ENCODE measurements at places on chromosomes 13 and 19.
A peak's percentile ranks its signal among the peaks of the same experiment; 100 is the strongest.

GRCh38 chr13:97369261-97369893 lies 64.6 kb upstream of the RAP2A start:
- no peak for DNase-seq

DNA sequence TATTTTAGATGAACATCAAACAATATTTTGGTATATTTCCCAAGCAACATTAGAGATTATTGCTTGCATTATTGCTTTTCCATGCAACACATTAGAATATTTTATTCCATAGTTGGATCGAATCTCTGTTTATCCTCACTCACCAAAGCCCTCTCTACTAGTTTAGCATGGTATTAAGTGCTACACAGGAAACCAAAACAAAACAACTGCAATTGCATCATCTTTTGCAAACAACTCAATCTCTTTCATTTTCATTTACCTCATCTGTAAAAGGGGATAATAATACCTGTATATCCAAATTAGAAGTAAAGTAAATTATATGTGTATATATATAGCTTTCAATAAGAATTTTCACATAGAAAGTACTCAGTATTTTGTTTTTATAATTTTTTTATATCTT lies 147.8 kb upstream of the PCDH9 start:
- no peak for DNase-seq

DNA sequence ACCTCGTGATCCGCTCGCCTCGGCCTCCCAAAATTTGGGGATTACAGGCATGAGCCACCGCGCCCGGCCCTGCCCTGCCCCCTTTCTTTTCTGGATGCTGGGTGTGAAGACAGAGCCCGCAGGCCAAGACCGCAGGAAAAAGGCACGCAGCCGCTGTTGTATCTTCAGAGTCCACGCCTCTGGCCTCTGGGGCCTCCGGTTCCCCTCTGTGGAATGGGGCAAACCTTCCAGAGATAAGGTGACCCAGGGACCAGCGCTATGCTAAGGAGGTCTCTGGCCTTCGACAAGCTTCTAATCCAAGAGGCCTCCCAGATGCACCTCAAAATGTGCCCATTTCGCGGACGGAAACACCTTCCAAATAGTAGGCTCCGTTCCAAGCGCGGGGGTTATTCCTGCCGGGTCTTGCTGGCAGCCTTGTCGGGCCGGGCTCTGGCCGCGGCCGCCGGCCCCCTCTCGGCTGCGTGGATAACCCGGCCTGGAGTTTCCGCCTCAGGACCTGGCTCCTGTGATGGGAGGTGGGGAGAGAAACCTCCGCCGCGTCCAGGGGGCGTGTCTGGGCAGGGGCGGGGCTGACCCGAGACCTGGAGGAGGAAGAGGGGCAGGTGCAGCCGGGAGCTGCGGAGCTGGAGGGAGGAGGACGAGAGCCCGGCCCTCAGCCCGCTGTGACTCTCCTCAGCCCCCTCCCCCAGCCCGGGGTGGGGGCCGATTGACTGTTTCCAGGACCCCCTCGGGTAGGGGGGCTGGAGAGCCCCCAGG lies 13.1 kb downstream of the TJP3 start:
- peak; percentile 85 for DNase-seq

GRCh38 chr19:18804643-18805042 lies 13.5 kb upstream of the COMP start:
- no peak for DNase-seq

DNA sequence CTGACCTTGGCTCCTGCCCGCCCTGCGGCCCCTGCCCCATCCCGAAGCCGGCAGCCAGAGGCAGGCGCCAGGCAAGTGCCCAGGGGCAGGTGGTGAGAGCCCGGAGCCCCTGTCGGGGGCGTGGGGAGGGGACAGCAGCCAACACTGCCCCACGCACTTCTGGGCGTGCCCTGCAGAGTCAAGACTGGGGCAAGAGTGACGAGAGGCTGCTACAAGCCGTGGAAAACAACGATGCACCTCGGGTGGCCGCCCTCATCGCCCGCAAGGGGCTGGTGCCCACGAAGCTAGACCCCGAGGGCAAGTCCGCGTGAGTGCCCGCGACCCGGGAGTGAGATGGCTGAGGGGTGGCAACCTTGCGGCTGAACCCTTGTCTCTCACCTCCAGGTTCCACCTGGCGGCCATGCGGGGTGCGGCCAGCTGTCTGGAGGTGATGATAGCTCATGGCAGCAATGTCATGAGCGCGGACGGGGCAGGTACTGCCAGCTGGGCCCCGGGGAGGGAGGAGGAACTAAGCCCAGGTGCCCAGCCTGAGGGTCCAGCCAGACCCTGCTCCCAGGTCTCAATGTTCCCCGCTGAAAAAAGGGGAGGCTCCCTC lies 17.3 kb downstream of the ANKRD24 start:
- no peak for DNase-seq

GRCh38 chr13:29573190-29573589 lies 22.3 kb downstream of the SLC7A1 start:
- DNase-seq, result no peak

DNA sequence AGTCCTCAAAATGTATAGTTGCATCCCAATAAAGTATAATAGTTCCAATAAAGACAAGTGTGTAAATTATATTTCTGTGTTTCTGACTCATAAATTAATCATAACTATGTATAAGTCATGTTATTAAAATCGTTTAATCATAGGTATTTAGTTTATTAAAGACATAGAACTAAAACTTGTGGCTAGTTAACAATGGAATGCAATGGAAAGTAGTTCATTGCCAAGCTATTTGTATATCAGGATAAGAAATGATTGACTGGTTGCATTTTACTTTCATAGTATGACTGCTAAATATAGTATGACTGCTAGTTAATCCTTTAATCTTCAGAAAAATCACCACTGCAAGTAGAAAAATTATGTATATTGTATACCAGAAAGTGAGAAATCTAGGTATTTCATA lies 16.9 kb downstream of the COG3 start:
- no peak for DNase-seq

GRCh38 chr13:32471187-32471922 lies 43.4 kb upstream of the N4BP2L1 start:
- peak; percentile 37 for DNase-seq

DNA sequence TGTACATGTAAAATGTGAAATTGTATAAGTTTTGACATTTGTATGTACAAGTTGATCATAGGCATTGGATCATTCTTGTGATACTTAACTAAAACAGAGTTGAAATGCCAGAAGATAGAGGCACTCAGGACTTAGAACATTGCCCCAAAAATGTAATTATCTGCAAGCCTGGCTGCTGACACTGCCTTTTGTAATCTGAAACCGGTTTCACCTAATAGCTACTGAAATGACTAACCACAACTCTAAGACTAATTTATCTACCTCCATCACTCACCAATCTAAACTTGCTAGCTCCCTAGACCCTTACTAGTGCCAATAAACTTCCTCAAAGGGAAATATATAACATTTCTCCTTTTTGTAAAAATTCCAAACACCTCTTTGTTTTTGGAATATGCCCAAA lies 2596.2 kb downstream of the PCDH9 start:
- DNase-seq, result no peak

DNA sequence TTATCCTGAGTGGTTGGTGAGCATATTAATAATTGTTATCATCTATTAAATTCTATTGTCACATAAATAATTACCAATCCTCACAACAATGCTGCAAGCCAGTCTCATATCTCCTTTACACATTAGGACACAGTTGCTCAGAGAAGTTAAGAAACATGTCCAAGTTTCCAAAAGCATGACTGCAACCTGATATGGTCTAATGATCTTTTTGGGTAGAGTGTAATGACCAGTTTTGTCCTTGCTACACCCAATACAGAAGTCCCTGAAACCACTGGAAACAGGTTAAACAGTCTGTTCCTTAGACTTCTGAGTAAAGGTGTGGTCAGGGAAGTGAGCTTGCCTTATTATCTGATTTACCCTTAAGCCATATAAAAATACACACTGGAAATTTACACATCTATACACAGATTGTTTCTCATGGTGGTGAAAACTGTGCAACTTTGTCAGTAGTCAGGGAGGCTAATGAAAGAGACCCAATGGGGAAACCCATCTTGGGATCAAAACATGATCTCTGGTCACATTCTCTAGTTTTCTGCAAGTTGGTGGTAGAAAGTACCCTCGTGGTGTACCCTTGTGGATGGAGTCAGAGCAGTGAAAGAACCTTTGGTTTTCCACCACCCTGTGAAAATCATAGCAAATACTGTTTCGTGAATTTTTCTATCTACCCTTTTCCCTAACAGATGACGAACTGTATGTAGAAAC lies 146.0 kb upstream of the KLF12 start:
- DNase-seq, result no peak

DNA sequence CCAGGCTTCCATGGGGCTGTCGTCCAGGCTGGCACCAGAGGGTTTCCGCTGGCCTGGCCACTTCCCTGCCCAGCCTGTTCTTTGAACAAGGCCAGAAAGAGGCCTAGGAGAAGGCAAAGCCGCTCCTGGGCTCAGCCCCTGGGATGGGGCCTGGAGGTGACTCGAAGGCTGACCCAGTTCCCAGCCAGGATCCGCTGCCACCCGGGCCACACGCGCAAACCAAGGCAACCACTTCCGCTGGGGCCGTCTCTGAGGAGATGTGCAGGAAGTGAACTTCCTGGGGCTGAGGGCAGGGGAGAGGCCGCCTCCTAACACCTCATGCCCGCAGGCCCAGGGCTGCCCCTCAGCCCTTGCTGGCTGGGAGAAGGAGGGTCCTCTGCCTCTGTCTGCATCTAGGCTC lies 15.2 kb downstream of the PLEKHF1 start:
- DNase-seq, result no peak
